NCI-H2227 treated with DMSO at 0.1 percent for 48 hours (cell line): ENCODE measurements at places on chromosomes 4 and X.

- DNase-seq: no peak
These were observed 481.7 kb upstream of the AGA start for GRCh38 chr4:177923888-177924287.

- no peak for DNase-seq
These were observed 24.4 kb upstream of the MGST2 start for GRCh38 chr4:139641218-139641617.

DNA sequence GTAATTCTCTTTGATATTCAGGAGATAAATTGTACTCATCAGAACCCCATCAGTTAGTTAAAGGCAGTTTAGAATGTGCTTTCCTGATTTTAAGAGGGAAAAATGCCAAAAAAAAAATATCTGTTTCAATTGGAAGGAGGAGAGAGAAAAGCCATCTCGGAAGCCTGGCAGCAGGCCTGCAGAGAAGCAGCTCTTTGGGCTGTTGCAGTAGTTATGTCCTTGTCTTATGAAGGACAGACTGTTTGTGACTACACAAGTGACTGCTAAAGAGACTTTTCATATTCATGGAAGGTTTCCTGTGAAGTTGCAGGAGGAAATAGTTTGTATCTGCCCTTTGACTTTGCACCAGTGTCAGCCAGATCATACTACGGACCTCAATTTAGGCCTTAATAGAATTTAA, 88.8 kb downstream of the DCLK2 start:
- peak; percentile 71 for DNase-seq

- no peak for DNase-seq
These were observed 300.5 kb downstream of the FGF13 start for GRCh38 chrX:138411048-138411447.

DNA sequence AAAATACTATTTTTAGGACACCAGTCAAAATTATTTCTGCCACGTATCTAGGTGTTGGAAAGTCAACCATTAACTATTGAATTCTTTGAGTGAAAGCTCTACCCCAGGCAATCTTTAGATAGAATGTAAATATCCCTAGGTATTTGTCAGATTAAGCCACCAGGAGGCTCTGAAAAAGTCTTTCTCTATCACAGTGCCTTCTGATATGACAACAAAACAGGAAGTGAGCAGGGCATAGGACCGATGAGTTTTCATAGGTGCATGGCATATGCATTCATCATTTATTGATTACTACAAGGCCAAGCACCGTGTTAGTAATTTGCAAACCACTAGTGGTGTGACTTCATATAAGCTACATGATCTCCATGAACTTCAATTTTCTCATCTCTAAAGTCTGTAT, 333.6 kb upstream of the F9 start:
- DNase-seq: no peak

GRCh38 chr4:10579648-10580047, 104.9 kb downstream of the CLNK start:
- no peak for DNase-seq

- DNase-seq: no peak
These were observed 96.6 kb upstream of the BANK1 start for GRCh38 chr4:101693842-101694398.

- DNase-seq: no peak
These were observed 11.1 kb downstream of the MAEA start for GRCh38 chr4:1300466-1301455.

- no peak for DNase-seq
These were observed 175.8 kb downstream of the COMMD8 start for GRCh38 chr4:47287735-47288134.

- no peak for DNase-seq
These were observed 863.6 kb downstream of the RPA4 start for GRCh38 chrX:97747346-97747745.

GRCh38 chr4:88353324-88353723, 25.3 kb upstream of the HERC6 start:
- DNase-seq: no peak

GRCh38 chr4:7431696-7432530, 2.8 kb downstream of the PSAPL1 start:
- no peak for DNase-seq

DNA sequence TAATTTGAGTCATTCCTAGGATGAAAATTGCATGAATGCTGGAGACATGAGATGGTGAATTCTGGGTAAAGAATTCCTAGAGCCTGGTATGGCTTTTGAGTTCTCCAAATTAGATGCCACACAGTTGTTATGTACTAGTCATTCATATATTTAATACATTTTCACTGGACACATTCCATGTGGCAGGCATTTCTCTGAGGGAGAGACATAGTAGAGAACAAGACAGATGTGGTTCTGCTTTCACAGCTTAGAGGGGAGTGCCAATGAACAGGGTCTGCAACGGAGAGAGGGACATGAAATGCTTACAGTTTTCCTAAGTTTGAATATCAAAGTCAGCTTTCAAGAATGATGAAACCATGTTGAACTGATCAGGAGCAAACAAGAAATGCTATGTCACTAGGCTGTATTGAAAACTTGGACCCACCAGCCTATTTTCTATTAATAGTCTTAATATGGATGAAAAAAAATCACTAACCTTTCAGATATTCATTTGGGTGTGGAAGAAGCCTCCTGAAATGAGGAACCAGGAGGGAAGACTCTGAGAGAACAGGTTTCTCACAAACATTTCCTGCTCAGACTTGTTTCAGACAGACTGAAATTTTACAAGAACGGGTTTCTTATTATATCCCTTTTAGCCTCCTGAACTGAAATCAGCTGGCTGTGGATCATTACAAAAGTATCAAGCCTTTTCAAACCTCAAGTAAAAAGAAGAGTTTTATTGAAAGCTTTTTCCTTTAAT, 276.0 kb upstream of the TET2 start:
- no peak for DNase-seq
